NCI-H345 (cell line): ENCODE measurements at places on chromosomes 12 and 14.

GRCh38 chr14:64220466-64220865 is 73.7 kb downstream of the ESR2 start:
- DNase-seq, result no peak

DNA sequence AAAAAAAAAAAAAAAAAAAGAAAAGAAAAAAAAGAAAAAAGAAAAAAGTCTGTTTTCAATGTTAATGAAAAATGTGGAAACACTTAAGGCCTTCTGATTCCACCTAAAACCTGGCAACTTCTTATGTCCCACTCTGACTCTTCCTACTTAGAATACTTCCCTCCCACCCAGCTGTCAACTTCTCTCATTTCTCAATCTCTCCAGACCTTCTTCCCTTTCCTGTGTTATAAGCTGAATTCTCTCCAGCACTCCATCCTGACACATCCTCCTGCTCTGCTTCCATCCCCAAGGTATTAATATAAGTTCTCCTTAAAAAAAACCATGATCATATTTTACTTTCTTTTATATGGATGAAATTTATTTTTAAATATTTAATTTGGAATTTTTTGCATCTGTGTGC is 20.3 kb upstream of the TMTC1 start:
- no peak for DNase-seq

DNA sequence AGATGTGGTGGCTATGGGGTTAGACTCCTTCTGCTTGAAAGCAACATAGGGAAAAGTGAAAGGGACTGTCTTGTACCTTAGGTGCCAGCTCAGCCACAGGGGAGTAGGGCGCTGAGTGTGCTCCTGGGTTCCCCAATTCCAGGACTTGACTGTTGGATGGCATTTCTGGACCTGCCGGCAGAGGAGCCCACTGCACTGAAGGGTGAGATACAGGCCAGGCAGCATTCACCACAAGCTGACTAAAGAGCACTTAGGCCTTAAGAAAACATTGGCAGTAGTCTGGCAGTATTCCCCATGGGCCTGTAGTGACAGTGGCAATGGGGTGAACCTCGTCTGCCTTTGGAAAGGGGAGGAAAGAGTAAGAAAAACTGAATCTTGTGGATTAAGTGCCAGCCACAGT is 67.1 kb upstream of the TMTC2 start:
- DNase-seq, result no peak

DNA sequence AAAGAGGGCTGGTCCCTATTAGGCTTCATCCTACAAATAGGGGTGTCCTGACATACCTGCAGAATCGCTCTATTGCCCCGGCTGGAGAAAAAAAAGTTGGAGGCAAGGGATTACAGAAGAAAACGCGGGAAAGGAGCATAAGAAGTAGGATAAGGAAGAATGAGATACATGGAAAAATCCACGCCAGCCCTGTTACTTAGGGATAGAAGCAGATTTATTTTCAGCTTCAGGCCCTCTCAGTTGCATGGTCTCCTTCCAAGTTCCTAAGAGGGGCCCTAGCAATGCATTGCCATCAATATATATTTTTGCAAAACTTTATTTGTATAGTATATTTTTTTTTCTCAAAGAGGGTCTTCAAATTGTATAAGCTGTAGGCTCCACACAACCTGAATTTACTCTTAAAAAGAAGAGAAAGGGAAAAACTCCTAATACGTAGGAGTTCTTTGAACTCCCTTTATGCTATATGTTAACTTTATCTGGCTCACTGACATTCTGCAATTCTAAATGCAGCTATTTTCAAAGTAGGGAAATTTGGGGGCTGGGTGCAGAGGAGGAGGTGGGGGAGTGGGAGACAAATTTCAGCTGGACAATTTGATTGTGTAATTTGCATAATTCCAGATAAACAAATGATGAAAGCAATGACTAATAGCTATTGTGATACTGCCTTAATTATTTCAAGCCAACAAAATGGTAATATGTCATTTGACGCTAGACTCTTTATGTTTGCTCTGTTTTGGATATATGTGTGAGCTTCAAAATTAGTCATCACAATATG is 137.7 kb upstream of the TRHDE start:
- DNase-seq, result no peak

DNA sequence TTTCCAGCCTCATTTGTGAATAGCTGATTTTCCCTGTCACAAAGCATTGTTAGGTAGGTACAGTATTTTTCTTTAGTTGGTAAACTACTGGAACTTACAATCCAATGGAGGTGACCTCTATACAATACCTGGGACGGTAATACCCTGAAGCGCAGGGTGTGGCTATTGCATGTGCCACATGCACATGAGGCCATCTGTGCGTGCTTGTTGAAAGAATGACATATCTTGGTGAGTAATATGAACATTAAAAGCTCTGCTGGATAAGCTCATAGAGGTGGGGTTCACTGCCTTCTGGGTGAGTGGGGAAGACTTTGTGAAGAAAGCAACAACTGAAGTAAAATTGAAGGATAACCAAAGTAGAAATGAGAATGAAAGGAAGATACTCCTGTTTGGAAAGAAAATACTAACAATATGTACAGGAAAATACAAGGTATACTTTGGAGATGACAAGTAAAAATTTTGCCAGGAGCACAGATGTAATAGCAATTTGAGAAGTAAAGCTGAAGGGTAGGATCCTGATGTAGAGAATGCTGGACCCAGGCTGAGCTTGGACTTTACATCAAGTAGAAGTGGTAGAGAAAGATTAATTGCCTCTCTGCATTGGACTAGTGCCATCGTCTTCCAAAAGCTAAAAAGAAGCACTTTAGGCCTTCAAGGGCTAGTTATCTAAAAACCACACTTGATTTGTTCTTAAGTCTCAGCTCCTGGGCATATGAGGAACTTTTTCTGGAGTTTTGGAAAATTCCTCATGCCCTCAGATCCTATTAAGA is 97.1 kb downstream of the SLC38A6 start:
- DNase-seq, result no peak

- DNase-seq, result no peak
Measured at GRCh38 chr12:108320507-108321293, 18.4 kb downstream of the CMKLR1 start.

- no peak for DNase-seq
Measured at GRCh38 chr12:52670506-52670905, 9.7 kb downstream of the KRT1 start.
